Stromal cell of bone marrow (primary cell): ENCODE measurements at places on chromosomes 6 and 20.

- DNase-seq = peak; percentile 24
Observed at GRCh38 chr6:158972241-158973233, 27.5 kb downstream of the RSPH3 start.

DNA sequence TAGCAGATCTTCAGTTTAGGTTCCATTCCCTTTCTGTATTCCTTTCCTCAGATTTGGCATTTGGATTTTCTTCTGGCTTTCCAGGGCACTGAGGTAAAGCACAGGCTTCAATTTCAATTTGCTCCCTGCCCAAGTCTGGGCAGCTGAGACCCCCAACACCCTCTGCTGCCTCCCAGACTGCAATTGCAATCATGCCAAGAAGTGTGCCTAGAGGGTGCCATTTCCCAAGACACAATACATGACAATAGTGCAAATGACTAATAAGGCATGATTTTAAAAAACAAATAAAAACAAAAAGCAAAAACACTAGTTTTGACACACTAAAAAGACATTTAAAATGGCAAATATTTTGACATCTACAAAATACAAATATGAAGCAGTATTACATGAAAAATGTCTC lies 364.8 kb downstream of the EPM2A start:
- no peak for DNase-seq

- no peak for DNase-seq
Observed at GRCh38 chr6:144364208-144364720, 79.1 kb downstream of the UTRN start.

GRCh38 chr6:88535306-88535705 lies 369.2 kb upstream of the CNR1 start:
- DNase-seq = no peak

GRCh38 chr20:42493001-42493400 lies 696.7 kb downstream of the PTPRT start:
- no peak for DNase-seq

DNA sequence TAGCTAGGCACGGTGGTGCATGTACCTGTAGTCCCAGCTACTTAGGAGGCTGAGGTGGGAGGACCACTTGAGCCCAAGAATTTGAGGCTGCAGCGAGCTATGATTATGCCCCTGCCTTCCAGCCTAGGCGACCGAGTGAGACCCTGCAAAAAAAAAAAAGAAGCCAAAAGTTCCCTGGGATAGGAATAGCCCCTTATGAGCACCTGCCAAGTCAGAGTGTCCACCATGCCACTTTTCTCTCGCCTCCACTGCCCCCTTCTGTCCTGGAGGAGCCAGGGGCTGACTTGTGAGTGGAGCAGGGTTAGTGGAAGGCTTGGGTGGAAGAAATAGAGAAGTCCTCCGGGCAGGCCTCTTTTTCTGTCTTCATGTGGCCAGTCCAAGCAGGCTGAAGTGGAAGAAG lies 12.1 kb upstream of the DDX27 start:
- DNase-seq = no peak

DNA sequence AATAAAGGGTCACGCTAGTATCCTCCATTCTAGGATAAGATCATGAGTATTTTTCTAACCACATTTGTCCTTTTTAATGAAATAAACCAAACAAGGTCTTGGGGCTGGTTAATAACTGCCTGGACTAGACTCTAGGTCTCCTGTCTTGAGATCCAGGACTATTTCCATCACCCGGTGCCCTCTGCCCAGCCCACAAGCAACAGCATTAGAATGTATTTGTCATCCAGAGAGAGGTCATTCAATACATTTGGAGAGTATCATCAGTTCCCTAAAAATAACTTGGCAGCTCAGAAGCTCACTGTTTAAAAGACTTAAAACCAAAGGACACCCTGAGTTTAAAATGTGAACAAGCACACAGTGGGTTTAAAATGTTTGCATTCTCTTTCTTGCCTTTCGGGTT lies 4.4 kb upstream of the RBM24 start:
- DNase-seq = no peak

DNA sequence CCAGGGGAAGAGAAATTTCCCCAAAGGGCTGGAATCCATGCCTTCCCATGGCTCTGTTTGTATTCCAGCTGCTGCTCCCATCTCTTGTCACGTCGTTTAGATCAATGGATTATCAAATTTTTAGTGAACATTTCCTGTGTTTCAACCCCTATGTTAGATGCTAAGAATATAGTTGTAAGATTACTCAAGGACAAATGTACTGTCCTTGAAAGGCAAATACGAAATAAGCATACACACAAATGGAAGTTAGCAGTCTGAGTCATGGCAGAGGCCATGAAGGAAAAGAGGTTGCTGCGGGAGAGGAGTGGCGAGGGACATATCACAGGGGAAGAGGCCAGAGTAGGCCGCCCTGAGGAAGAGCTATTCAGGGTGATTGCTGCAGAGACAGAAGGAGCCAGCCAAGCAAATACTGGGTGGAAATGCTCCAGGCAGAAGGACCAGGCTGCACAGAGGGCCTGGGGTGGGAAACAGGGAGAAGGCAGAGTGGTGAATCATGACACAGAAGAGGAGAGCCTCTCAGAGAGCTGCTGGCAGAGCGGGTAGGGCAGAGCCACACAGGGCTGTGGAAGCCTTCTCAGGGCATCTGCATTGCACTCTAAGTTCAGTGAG lies 219.2 kb upstream of the LRFN2 start:
- DNase-seq = no peak

- no peak for DNase-seq
Observed at GRCh38 chr6:81753711-81754577, 1.5 kb upstream of the TENT5A start.

DNA sequence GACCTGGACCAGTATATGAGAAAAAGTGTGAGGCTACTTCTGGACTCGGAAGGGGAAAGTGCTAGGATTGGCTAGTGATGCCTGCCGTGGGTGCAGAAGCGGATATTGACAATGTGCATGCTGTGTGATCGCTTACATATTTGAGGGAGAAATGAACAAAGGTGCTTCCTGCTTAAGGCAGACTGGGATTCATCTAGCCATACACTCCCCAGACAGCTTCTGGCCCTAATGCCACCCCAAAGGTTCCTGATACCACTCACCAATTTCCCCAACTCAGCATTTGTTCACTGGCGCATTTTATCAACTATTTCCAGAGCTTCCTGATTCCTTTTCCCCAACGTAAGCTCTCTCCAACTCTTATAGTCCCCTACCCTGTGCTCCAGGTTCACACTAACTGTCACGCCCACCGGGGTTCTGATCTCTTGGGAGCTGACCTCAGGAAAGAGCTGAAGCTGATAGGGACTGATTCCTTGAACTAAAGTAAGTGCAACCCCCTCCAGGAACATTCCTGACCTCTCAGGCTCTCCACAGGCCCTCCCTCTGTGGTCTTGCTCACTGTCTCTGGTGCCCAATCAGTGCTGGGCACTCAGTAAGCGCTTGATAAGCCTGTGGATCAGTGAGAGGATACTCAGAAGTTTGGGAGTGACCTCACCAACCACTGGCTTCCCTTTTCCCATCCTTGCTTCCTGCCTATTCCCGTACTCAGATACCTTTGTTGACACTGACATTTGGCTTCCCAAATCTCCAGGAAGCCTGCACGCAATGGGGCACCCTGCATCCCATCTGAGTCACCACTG lies 73.3 kb downstream of the MRPL14 start:
- peak; percentile 86 for DNase-seq

DNA sequence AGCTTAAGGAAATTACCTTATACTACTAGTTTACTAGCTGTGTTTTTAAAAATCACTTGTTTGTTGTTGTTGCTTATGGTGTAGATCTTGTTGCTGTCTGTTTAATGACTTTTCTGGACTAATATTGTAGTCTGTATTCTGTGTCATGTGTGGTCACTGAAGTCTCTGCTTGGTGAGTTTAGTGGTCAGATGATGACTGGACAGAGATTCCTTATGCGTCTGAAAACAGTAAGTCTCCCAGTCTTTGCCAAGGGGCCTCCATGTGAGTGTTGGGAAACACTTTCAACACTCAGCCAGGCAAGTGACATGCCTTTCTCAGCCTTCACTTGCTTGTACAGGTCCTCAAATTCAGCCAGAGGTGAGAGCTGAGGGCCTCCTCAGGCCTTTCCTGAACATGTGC lies 256.9 kb upstream of the RNF24 start:
- no peak for DNase-seq

DNA sequence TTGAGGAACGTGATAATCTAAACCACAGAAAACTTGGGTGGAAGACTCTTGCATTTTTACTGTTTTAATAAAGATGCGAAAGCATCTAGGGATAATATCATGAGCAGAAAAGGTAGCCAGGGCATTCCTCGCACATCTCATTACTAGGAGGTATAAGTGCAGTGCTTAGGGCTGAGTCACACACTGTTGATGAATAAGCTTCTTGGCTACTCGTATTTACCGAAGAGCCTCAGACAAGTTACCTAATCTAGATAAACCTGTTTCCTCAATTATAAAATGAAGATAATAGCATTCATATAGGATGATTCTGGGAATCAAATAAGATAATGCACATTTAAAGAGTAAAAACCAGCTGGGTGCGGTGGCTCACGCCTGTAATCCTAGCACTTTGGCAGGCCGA lies 780 bp upstream of the KIAA0319 start:
- no peak for DNase-seq

- no peak for DNase-seq
Observed at GRCh38 chr6:41428336-41428995, 93.1 kb downstream of the NCR2 start.

DNA sequence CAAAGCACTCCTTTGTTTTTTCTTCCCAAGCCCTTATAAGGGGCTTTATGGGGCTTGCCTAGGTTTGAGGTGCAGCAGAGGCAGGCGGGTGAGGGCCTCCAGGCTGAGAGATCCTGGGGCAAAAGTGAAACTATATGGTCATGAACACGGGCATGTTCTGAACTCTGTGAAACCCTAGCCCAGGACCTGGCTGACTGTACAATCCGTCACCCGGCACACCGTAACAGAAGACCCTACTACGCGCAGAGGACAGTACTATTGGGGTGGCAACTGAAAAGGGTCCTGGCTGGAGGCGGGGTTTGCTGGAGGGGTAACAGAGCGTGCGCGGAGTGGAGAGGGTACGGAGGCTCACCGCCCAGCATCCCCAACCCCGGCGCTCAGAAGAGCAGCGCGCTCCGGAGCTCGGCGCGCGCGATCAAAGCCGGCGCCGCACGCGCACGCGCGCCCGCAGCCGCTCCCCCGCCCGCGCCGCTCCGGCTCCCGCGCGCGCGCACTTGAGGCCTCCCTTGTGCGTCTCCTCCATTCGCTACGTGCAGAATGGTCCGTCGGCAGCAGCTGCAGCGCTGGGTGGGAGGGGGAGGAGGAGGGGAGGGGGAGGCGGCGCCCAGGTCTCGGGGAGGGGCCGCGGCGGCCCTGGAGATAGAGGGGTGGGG lies 54.2 kb downstream of the MRPL14 start:
- peak; percentile 61 for DNase-seq

- DNase-seq = peak; percentile 64
Observed at GRCh38 chr6:45438849-45439406, 61.2 kb upstream of the SUPT3H start.

- DNase-seq = peak; percentile 79
Observed at GRCh38 chr6:17584241-17584803, 15.8 kb upstream of the FAM8A1 start.

GRCh38 chr6:10401004-10401536 lies 13.8 kb downstream of the TFAP2A start:
- DNase-seq = no peak

DNA sequence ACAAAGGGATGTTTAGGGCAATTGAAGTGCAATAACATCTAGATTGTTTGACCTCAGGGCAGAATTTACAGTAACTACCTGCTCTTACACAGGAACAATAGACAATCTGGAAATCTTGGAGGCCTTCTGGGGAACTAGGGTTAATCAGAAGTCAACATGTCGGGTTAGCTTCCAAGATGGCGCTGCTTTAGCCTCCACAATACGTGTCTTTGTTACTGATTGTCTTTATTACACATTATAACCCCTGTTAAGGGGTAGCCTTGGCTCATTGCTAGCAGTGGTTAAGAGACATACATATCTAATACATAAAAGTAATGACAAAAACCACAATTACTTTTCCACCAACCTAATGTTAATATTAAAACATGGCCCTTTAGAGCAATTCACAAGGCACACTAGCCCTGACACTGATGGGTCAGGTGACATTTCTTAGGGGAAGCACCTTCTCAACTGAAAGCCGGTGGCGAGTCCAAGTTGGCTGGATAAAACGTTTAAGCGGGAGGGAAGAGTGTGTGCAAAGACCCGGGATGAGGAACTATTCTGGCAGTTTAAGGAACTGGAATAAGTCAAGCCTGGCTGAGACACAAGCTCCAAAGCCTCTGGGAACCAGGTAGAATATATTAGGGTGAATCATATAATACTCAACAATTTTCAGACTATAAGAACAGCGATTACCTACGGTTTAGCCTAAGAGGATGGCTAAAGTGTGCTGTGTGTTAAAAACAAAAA lies 236.9 kb downstream of the BCAS1 start:
- DNase-seq = no peak

DNA sequence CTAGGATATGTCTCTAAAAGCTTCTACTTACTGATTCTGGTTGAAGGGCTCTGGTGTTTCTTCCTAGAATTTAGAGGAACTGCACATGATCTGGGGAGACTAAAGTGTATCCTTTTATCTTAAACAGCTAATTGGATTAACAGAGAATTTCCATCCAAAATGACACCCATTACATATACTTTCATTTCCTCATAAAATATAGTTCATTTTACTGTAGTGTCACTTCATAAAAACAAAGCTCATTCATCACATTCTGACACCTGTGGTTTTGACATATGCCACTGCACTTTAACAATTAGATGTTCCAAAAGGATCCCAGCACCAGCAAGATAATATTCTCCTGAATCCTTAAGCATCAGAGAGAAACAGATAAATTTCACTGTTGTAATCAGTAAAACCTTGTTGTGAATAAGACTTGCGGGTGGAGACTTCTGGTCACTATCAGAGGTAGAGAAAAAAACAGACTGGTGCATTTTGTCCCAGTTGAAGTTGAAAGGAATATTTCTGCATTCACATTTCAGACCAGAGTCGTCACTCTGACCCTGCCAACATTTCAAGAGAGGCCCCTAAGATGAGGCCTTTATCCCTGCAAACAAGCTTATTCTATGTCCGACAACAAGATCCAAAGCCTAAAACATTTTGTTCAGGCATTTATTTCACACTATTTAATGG lies 175.3 kb upstream of the BMP5 start:
- no peak for DNase-seq

DNA sequence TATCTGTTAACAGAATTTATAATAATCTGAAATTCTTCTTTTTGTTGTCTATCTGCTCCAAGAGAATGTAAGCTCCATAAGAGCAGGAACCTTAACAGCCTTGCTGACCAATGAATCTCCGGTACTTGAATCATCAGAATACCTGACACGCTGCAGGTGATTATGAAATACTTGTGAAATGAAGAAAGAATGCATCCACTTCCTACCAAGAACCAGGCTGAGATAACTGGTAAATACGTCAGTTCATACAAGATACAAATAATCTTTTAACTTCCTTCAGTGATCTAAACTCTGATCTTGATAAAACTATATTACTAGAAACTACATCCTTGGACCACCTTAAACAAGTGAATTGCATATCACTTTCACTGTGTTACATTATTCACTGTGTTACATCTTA lies 116.2 kb downstream of the MAP3K5 start:
- DNase-seq = no peak

DNA sequence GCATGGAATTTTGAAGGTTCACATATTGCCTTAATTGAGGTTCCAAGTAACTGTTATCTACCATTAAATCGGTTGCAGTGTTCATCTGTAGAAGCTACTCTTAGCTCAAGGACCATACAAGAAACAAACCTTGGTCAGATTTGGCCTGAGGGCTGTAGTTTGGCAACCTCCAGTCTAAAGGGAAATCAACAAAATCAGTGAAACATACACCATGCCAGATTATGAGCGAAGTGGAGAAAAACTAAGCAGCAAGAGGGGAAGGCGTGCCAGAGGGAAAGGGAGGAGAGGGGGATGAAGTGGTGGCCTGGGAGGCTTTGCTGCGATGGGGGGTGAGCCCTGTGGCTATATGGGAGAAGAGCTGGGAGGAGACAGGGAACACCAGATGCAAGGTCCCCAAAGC lies 8.8 kb upstream of the SNAI1 start:
- DNase-seq = no peak
